Mammary epithelial cell (primary cell): ENCODE measurements at places on chromosomes 2 and 18. TPM values are rescaled to one million over a fixed set of nuclear protein-coding genes. Genes with fewer than 3 reads are reported as not detected.

ANKRD62 gene
- not detected for total RNA-seq

PRKCE gene
- total RNA-seq = 7.2 and 15.4 TPM in 2 replicates

SERPINB13 gene
- total RNA-seq = 8.8 TPM

TIA1 gene
- 61.6 and 65.1 TPM in 2 replicates for total RNA-seq

UGT1A6 gene
- total RNA-seq = 10.5 TPM

FAM136A gene
- 14.5 TPM for total RNA-seq

IL1R2 gene
- total RNA-seq = 1.0 and 3.1 TPM in 2 replicates

GPR75 gene
- 2.9 and 4.7 TPM in 2 replicates for total RNA-seq

GNLY gene
- total RNA-seq = not detected in 2 replicates
